Right atrium auricular region (tissue), 2 donors: ENCODE measurements at places on chromosomes 16 and 17. TPM values are rescaled to one million over a fixed set of nuclear protein-coding genes. Genes with fewer than 3 reads are reported as not detected.

DNA sequence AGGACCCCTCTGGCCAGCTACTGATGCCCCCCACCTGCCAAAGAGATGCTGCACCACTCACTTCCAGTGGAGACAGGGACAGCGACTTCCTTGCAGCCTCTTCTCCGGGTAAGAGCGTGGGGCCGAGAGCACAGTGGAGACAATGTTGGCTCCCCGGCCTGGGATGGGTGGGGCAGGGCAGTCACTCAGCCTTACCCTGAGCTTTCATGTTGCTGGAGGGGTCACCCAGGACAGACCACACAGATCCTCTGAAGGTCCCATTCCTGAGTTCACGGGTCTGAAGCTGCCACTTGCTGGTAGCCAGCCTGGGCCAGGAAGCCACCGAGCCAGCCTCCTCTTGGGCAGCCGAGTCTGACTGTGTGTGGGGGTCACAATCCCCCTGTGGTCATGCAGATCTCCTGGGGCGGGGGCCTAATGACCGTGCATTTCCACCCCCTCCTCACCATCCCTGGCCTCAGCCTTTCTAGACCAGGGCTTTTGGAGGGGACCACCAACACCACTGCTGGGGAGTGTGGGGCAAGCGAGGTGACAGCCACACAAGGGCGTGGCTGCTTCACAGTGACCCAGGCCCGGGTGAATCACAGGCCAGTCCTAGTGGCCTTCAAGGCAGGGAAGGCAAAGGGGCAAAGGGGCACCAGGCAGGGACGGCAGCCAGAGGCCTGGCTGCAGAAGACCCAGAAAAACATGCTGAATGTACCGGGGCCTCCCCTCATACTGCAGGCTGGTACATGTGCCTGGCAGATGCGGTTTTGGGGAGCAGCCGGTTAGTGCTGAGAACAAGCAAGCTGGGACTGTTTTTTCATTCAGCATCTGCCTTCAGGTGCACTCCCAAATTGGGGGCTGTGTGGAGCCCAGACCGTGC, 10.4 kb downstream of the TAF1C start:
- no peak for DNase-seq

DNA sequence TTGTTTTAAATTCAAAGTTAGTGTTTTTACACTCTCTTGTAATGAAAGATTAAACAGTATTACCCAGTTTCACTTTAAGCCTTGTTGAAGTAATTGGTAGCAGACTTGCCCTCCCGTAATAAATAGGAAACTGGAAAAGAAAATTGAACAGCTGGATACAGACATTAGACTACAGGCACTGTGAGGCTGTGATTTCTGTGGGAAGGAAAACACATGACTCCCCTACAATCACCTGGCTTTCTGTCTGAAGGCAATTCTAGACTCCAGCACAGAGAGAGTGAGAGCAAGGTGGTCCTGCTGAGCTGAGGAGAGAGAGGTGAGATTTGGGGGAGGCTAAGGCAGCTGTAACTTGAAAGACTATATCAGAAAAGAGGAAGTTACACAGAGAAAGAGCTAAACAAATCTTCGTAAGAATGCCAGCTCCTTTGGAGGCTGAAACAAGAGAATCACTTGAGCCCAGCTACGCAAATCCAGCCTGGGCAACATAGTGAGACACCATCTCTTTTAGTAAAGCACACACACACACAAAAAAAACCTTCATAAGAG, 57.8 kb upstream of the CDYL2 start:
- no peak for DNase-seq

CFAP119 gene
- 0.83 TPM for total RNA-seq

- DNase-seq = no peak
Measured at GRCh38 chr17:48546924-48547807, 2.3 kb upstream of the HOXB2 start.

DNA sequence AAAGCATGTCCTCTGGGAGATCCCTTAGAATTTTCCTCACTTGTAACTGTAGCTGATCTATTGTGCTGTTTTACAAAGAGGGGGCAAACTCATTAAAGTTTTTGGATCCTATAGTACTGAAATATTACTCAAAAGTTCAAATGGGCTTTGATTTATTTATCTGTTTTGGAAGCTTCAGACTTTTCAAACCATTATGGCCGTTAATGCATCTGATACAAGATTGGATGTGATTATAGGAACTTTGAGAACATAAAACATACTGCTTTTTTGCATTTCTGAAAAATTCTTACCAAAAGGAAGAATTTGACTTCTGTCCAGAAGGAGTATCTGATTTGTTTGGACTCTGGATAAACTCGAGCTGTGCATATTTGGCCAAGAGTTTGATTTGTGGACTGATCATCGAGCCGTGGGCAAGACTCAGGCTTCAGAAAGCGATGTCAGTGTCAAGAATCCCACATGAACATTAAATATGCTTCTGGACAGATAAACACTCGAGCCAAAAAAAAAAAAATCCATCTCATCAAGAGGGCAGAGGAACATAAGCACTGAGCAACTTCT, 8.2 kb upstream of the MARCHF10 start:
- DNase-seq = no peak

IGF2BP1 gene
- not detected for total RNA-seq

DNA sequence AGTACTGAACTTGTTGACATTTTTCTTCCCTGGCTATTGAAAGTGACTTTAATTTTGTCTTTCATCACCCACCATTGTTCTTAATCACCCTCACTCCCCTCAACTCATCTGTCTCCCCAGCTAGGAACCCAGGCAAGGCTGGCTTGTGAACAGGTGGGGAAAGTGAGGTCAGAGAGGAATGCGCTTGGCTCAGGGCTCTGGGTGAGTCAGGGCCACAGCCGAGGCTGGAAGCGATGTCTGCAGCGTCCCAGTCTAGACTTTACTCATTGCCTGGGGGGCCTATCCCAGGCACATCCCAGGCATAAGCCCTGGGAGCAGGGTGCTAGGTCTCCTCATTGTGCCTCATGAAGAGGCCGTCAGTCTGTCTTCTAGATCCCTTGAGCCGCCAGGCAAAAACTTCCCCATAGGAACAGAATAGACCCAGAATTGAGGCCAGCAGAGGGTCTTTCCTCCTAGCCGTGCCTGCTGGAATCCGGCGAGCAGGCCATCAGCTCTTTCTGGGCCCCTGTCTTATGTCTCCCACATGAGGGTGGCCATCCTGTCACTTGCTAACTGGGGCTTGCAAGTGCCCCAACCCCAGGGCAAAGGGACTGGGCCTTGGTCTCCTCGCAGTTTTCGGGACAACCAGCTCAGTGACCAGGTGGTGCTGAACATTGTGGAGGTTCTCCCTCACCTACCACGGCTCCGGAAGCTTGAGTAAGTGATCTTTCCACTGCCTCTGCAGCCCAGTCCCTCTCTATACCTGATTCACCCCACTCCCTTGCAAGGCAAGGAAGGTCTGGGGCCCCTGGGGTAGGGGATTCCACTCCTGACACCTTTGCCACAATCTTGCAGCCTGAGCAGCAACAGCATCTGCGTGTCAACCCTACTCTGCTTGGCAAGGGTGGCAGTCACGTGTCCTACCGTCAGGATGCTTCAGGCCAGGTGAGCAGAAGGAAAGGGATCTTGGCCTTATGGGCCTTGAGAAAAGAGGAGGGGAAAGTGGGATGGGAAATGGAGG, 40.1 kb downstream of the NLRC5 start:
- DNase-seq = no peak
